ENCODE measurements at places on chromosomes 16 and 17.

DNA sequence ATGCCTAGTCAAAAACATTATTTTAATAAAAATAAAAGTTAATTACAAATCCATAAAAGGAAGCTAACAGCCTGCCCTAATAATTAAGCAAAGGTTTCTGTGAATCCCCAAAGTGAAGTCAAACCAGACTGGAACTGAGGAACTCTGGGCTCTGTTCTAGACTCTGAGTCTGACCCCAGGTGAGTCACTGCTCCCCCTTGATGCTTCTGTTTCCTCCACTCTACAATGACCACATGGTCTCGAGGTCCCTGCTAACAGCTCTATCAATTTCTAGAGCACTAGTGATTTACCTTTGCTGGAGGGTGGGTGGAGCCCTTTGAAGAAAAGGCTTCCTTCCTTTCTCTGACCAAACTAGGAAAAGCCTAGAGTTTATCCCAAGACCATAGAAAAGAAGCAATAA lies 32.4 kb downstream of the XPO6 start:
- DNase-seq, result no peak

DNA sequence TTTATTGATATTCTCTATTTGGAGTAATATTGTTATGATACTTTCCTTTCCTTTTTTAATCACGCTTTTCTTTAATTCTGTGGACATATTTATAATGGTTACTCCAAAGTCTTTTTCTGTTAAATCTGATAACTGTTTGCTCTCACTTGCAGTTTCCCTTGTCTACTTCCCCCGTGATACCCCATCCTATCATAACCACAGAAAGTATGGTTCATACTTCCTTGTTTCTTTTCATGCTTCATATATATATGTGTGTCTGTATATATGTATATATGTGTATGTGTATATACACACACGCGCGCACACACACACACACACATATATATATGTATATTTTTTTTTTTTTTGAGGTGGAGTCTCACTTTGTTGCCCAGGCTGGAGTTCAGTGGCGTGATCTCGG lies 23.5 kb downstream of the SPECC1 start:
- peak; percentile 66 for DNase-seq

GRCh38 chr16:82040296-82040695 lies 5.2 kb downstream of the HSD17B2 start:
- DNase-seq, result no peak

DNA sequence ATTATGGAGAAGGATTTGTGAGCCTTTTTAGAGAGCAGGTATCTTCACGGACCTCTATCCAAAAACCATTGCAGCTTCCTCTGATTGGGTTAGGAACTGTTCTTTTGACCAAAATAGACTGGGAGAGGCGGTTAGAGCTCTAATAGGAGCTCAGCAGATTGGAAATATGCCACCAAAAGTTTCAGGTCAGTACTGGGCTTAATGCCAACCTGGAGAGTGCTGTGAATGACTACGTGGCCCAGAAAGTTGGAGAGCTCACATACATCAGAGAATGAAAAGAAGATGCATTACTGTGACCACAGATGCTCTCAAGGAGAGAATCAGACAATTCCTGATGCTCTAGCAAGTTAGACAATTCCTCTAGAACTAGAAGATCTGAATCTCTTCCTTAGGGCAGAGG lies 86.5 kb downstream of the ABCA8 start:
- no peak for DNase-seq

- DNase-seq, result no peak
These were observed 2.0 kb upstream of the NTAN1 start for GRCh38 chr16:15057681-15058417.

DNA sequence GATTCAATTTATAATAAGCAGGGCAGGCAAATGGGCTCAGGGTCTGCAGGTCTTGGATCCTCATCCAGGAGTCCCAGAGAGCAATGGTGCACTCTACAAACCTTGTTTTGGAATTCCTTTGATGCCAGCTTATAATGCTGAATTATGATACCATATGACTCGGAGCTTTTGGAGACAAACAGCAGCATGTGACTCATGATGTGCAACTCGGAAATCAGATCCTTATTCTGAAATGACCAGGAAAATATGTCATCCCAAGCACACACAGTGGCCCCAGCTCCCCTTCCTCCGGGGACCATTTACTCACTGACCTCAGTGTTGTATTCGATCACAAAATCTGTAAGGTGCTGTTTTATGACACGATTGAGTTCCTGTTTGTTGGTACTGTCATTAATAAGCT lies 20.2 kb upstream of the UMOD start:
- no peak for DNase-seq

DNA sequence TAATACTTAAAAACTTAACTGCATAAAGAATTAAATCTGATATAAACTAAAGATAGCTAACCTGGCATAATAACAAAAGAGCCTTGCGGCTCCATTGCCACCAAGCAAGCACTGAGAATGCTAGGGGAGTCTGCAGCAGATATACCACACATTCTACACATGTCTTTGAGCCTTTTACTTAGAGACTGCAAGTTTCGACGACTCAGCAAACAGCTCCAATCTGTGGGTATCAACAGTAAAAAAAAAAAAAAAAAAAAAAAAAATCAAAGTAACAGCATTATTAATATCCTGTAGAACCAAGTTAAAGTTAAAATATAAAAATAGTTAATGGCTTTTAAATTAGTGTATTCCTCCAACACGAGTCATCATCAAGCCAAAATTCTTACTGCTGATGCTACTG lies 27.8 kb upstream of the INTS2 start:
- no peak for DNase-seq

- DNase-seq, result no peak
These were observed 295.5 kb upstream of the EEF2KMT start for GRCh38 chr16:5393070-5393469.

- no peak for DNase-seq
These were observed 247.9 kb downstream of the CDH13 start for GRCh38 chr16:82874672-82875071.

GRCh38 chr17:77182205-77183172 lies 41.7 kb downstream of the SEC14L1 start:
- no peak for DNase-seq

DNA sequence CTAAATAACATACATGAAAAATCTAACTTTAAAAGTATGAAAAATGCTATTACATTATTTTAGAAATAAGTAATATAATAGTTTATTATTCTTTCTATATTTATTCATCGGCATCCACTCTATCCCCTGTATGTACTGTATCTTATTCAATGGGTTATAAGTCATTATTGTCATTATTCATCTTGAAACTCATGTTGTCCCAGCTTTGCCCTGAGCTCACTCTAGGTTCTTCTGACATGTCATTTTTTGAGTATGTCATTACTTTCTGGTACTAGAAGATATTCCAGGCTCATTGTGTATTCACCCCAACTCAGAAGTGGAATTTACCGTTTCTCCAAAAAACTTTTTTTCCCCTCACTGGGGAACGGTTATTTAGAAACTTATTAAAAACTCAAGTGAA lies 53.0 kb upstream of the MNT start:
- DNase-seq, result no peak

DNA sequence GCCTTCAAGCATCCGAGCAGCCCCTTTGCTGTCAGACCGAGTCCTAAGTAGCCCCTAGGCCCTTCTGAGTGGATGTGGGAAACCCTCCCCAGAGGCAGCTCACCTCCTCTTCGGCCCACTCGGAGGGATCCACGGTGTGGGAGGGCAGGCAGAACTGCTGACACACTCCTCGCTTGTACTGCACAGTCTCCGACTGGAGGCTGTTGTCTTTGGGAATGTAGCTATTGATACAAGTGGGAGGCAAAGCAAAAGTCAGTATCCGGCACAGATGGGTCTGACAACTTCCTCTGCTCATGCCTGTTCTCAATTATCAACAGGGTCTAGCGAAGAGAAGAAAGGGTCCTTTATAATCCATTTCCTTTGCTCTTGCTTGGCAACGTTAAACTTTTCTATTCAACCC lies 25.9 kb upstream of the FOXJ1 start:
- DNase-seq, result no peak

DNA sequence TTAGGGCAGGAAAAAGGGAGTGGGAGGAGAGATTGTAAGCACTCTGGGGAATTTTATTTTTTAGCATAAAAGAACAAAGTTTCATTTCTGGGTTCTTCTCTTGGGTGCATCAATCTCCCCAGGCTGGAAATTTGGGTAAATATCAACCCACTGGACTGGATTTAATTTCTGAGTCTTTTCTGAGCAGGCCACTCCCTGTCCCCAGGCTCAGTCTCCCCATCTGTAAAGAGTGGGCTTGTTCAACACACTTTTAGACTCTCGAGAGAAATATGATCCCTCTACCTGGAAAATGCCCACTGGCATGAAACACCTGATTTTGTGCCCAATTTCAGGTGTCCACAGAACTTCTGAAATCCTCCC lies 617 bp upstream of the VTN start:
- no peak for DNase-seq

DNA sequence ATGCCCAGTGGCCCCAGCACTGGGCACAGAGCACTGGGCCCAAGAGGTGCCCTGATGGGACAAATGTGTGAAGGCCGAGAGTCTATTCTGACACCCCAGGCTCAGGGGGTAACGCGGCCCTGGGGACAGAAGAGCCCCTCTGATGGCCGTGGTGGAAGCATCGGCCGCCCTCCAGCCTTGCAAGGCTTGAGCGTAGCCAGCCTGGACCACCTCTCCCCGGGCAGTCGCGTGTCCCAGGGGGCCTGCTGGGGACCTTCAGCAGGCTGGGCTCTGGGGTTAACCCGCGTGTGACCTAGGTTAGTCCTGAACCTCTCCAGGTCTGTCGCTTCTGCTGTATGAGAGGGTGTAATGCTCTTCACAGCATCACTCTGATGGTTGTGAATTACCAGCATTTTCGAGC lies 40.8 kb downstream of the NOS2 start:
- no peak for DNase-seq

GRCh38 chr17:5825717-5826330 lies 241.5 kb upstream of the NLRP1 start:
- no peak for DNase-seq

GRCh38 chr16:5873221-5873620 lies 775.6 kb upstream of the EEF2KMT start:
- DNase-seq, result no peak

GRCh38 chr16:11105038-11105903 lies 150.7 kb downstream of the SOCS1 start:
- peak; percentile 97 for DNase-seq

GRCh38 chr17:67044016-67044772 lies at the start of gene CACNG1:
Gene CACNG1 (plus strand): TSS chr17:67044554. CDS start chr17:67044661, 107 bp downstream.
- DNase-seq, result no peak

DNA sequence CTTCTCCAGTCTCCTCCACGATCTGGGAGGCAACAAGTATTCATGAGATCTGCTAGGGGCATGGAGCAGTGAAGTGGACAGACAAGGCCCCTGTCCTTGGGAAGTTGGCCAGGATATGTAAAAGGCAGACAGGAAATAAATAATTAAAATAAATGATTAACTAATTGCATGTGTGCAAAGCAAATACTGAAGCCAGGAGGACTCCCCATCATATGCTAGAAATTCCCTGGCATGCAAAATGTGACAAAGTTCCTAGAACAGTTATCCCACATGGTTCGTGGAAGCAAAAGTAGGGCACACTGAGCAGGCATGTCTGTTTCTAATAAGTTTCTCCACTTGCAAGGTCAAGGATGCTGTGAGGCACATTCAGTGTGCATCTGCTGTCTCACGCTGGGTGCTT lies 86.8 kb downstream of the CDYL2 start:
- no peak for DNase-seq

DNA sequence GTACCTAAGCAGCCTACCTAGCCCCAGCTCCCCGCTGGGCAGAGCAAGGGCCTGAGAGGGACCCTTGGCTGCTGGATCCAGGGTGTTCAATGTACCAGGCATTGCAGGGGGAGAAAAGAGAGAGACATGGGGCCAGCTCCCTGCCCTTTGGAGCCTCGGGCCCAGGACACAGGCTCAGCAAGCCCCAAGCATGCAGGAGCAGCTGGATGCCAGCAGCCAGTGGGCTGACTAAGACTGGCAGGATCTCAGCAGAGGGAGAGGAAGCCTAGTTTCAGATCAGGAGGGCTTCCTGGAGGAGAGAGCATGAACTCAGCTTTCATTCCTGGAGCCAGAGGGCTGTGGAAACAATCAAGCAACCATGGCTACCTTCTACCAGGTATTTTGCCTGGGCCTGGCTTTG lies 82.0 kb upstream of the NKD1 start:
- no peak for DNase-seq

DNA sequence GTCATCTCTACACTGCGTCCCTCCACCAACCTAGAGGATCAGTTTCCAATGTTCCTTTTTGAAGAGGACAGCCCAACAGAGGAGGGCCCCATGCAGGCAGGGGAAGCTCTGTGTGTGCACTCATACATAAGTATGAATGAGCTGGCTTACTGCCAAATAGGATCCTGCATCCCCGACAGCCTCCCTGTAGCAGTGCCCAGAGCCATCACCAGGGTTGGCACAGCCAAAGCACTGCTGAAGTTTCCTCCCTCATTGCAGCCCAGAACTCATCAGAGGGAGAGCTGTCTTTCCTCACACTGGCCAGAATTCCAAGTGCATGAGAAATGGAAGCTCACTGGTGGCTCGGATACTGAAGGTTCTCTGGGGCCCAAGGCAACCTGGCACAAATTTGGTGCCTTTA lies 114.4 kb downstream of the ASIC2 start:
- DNase-seq, result no peak

GRCh38 chr17:63930951-63931575 lies 1.1 kb downstream of the CD79B start:
- peak; percentile 81 for DNase-seq

Measured in hematopoietic multipotent progenitor cell treated with erythropoietin and hydrocortisone succinate and interleukin-3 and kit ligand, for 4 days (in vitro differentiated cells).